KG1 (cell line): ENCODE measurements at places on chromosomes 7 and 10.

- DNase-seq = no peak
Observed at GRCh38 chr10:23192712-23193434, 761 bp downstream of the PTF1A start.

- DNase-seq = no peak
Observed at GRCh38 chr10:24488631-24489030, 235.1 kb downstream of the ARHGAP21 start.

DNA sequence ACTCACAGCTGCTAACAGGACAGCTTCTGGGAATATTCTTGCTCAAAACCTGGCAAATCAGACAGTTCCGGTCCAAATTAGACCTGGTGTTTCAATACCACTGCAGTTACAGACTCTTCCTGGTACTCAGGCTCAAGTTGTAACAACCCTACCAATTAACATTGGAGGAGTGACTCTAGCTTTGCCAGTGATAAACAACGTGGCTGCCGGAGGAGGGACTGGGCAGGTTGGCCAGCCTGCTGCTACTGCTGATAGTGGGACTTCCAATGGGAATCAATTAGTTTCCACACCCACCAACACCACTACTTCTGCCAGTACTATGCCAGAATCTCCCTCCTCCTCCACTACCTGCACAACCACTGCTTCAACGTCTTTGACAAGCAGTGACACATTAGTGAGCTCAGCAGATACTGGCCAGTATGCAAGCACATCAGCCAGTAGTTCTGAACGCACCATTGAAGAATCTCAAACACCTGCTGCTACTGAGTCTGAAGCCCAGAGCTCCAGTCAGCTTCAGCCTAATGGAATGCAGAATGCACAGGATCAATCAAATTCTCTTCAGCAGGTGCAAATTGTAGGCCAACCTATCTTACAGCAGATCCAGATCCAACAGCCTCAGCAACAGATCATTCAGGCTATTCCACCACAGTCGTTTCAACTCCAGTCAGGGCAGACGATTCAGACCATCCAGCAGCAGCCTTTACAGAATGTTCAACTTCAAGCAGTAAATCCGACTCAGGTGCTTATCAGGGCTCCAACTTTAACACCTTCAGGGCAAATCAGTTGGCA is 2.1 kb downstream of the SP4 start:
- no peak for DNase-seq

- DNase-seq = no peak
Observed at GRCh38 chr10:53135897-53136253, 363.3 kb upstream of the MBL2 start.

DNA sequence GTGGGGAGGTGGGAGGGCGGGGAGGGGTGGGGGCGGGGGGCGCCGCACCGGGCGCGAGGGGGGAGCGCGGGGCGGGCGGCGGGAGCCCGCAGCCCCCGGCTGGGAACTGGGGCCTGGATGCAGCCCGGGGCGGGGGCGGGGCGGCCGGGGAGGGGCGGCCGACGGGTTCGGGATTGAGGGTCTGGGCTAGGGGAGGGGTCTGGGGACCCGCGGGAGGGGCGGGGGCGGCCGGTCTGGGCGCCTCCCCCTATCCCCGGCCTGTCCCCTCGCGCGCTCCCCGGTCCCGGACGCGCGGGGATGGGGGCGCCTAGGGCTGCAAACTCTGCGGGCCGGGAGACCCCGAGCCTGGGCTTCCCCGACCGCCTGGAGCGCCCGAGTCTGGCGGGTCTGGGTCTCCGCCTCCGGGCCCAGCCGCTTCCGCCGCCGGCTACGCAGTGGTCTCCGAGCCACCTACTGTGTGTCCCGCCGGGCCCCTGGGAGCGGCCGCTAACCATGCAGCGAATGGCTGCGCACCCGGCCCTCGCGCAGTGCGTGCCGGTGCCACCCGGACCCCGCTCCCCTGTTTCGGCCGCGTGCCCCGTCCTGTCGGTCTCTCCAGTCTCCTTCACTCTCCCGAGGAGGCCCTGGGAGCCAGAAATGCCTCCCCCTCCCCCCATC is 375 bp upstream of the FGF8 start:
- DNase-seq = no peak

GRCh38 chr10:79055100-79055782 is 13.5 kb upstream of the ZMIZ1 start:
- DNase-seq = no peak

GRCh38 chr10:29598851-29599311 is 35.9 kb downstream of the SVIL start:
- DNase-seq = no peak

DNA sequence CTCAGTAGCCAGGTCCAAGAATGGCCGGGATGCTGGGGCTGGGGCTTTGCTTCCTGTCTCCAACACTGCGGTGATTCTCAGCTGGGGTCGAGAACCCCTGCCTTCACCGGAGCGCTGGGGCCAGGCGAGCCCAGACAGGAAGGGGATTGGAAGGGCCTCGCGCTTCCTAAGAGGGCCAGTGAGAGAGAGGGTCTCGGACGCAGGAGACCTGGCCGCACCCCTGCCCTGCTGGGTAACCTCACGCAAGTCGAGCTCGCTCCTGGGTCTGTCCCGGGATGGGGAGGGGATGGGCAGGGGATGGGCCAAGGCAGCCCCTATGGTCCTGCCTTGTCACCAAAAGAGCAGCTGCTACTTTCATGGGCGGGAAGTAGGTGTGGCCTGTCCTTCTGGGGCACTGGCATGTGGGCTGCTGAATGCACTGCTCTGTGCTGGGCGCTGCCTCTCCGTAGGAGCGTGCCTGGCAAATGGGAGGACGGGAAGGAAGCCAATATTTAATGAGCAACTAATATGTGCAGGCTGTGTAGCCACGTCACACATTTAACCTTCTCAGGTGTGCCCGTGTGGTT is 20.0 kb downstream of the KCNK18 start:
- DNase-seq = no peak

DNA sequence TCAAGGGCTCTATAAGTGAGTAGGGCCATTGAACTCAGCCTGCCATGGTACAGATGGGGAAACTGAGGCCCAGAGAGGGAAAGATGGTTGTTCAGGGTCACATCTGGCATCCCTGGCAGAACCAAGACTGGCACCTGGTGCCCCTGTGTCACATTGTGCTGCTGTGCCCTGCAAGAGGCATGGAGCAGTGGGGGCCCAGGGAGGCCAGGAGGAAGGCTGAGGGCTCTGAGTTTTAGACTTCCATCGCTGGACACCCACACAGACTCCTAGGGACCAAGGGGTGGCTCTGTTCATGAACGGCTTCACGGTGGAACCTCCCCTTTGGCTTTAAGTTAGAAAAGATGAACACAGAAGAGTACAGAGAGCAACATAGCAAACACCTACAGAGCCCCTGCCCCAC is 66.7 kb upstream of the AQP1 start:
- no peak for DNase-seq

GRCh38 chr10:99711129-99711719 is 20.7 kb downstream of the COX15 start:
- peak; percentile 22 for DNase-seq

DNA sequence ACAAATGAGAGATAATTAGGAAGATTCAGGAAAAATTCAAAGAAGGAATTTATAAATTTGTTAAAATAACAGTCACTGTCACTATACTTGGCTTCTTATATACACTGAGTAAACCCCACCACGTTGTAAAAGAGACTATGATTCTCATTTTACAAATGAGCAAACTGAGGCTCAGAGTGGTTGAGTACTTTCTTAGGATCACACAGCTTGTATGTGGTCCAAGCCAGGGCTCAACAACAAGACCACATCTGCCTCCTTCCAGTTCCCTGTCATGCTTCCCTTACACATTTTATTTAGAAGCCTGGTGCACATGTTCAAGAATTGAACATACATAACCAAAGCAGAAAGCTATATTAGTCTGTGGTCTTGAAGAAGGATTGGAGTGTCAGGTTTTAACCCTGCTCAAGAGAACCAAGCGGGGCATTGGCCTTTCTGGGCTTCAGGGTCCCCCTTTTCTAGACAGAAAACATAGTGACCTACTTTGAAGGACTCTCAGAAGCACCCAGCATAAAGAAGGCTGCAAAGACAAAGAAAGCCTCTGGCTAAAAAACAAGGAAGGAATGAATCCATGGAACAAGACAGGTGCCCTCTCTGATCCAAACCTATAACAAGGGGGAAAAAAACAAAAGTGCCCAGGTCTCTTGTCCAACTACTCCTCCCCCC is 846 bp downstream of the MRLN start:
- DNase-seq = no peak

GRCh38 chr10:870564-871166 is 60.8 kb downstream of the LARP4B start:
- no peak for DNase-seq

GRCh38 chr7:158809596-158809995 is 19.7 kb downstream of the ESYT2 start:
- DNase-seq = no peak

GRCh38 chr7:28041508-28042314 is 138.9 kb downstream of the JAZF1 start:
- no peak for DNase-seq

DNA sequence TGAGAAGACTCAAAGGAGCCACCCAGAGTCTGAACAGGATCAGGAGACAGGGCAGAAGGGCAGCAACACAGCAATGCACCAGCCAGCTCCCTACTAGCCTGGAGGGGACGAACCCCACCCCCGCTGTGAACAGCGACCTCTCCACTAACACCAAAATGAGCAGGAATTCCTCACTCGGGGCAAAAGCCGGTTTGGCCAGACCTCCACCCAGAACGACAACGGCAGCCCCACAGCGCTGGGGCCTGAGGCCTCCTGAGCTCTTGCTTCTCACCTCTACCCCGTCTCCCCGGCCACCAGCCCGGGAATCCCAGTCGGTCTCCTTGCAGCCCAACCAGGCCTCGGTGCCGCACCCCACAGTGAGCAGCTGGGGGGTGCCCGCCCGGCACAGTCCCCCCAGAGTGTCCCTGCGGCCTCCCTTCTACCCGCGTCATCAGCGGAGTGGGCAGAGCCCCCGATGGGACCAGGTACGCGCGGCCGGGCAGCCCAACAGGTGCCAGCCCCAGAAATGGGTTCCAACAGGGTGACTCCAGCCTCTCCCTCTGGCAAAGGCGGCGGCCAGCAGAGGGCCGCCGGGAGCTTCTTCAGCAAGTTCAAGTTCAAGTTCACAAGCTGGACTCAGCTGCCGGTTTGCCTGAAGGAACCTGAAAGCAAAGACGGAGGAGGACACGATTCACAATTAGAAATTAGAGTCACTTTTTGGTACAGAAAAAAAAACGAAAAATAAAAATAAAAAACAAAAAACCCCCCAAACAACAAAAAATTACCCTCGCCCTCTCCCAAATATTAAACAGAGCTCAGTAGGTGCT is 129.0 kb downstream of the MARCHF5 start:
- DNase-seq = no peak

DNA sequence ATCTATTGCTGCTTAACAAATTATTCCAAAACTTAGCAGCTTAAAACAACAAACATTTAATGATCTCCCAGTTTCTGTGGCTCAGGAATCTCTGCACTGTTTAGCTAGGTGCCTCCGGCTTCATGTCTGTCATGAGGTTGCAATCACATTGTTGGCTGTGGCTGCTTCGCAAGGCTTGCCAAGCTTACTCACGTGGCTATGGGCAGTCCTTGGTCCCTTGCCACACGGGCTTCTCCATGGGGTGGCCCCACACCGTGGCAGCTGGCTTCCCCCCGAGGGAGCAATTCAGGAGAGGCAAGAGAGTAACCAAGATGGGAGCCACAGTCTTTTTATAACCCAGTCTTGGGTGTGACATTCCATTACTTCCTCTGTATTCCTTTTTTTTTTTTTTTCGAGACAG is 67.4 kb downstream of the NEURL1 start:
- no peak for DNase-seq

GRCh38 chr10:30587522-30588031 is 42.0 kb downstream of the LYZL2 start:
- DNase-seq = no peak

DNA sequence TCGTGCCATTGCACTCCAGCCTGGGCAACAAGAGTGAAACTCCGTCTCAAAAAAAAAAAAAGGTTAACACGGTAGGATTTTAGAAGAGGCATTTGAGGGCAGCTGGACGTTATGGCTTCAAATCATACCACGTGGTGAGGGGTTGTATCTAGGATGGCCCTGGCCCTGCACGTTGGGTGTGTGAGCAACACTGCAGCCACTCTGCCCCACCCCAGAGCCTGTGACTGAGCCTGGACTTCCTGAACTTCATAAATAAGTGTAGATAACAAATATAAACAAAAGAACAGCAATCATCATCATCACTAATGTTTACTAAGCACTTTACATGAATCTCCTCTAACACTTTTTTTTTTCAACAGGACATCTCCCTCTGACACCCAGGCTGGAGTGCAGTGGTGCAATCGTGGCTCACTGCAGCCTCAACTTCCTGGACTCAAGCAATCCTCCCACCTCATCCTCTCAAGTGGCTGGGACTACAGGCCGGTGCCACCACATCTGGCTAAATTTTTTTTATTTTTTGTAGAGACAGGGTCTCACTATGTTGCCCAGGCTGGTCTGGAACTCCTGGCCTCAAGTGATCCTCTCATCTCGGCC is 169.5 kb upstream of the FRMD4A start:
- DNase-seq = no peak

DNA sequence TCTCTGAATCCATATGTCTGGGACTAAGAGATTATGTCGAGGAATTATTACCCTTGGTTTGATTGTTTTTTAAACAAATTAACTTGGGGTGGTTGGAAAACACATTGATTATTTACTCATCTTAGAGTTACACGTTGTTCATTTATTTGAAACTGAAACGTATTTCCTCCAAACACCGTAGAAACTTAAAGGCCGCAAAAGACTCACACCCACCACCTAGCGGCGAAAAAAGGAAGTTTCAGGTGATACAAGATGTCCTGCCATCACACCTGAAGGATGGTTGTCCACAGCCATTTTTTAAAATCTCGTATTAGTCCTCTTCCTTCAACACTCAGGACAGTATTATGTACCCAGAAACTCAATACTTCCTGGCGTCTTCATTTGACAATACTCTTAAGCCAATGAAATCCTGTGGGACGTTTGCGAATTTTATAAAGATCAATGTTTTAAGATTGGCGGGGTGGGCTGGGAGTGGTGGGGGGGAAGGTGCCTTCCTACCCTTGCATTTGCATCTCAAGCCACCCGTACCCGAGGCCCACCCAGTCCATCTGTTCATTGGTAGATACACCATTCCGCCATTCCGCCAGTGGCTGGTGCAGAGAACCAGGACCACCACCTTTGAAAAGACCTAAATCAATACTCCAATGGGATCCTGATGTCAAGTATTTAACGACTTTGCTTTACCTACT is 1.4 kb upstream of the LCOR start:
- peak; percentile 72 for DNase-seq

DNA sequence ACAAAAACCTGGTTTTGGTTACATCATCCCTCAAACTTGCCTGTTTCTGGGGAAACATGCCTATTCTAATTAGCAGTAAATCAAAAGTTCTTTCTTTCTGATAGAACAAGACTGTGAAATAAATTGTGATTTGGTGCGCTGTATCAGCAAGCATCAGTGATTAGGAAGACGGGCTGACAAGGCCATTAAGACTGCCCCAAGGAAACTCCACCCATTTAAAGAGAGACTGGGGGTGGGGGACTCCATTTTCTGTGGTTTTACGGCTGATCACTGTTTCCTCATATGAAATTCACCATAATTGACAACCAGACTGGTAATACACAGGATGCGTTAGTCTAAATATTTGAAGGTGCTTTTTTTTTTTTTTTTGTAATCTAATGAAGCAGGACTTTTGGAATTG is 68.7 kb downstream of the MBL2 start:
- no peak for DNase-seq

- no peak for DNase-seq
Observed at GRCh38 chr7:142790056-142790455, 19.3 kb downstream of the PRSS2 start.
